Cardiac septum (tissue), 1 donor: ENCODE measurements at places on chromosomes 2 and 18. TPM values are rescaled to one million over a fixed set of nuclear protein-coding genes. Genes with fewer than 3 reads are reported as not detected.

Gene UGT1A10
- not detected for total RNA-seq

Gene ANKRD29
- 3.9 TPM for total RNA-seq

Gene CKAP2L
- 0.30 TPM for total RNA-seq

Gene DSEL
- total RNA-seq: 3.4 TPM

Gene GPR45
- total RNA-seq: not detected

Gene NAT8
- total RNA-seq: not detected

Gene ABCG5
- total RNA-seq: not detected

Gene MROH2A
- not detected for total RNA-seq

Gene TIA1
- 49.4 TPM for total RNA-seq

Gene TPO
- 11.8 TPM for total RNA-seq

Gene RAB6C
- not detected for total RNA-seq

Gene TRIM43
- not detected for total RNA-seq

Gene NOL4
- total RNA-seq: 0.67 TPM

Gene ELOA2
- not detected for total RNA-seq

Gene SPC25
- total RNA-seq: 0.24 TPM

Gene HOXD1
- total RNA-seq: 0.59 TPM

Gene NEU2
- total RNA-seq: not detected

Gene PDE1A
- 9.6 TPM for total RNA-seq

Gene IMPACT
- total RNA-seq: 24.5 TPM

Gene CHRNG
- total RNA-seq: not detected

Gene UGT1A4
- not detected for total RNA-seq

Gene DCDC2C
- not detected for total RNA-seq

Gene IL1B
- 0.48 TPM for total RNA-seq

Gene AQP12B
- total RNA-seq: not detected

Gene FLACC1
- 12.0 TPM for total RNA-seq

Gene ACOXL
- not detected for total RNA-seq

Gene ABCG8
- not detected for total RNA-seq

Gene GCA
- 7.3 TPM for total RNA-seq

Gene C18orf54
- total RNA-seq: 1.4 TPM
